Right lobe of liver (tissue), 6 donors: ENCODE measurements at places on chromosomes 2 and 18.

- DNase-seq = no peak
These were observed 69.7 kb downstream of the COBLL1 start for GRCh38 chr2:164771897-164772296.

GRCh38 chr2:65666156-65666725 is 233.8 kb upstream of the SPRED2 start:
- DNase-seq = no peak

DNA sequence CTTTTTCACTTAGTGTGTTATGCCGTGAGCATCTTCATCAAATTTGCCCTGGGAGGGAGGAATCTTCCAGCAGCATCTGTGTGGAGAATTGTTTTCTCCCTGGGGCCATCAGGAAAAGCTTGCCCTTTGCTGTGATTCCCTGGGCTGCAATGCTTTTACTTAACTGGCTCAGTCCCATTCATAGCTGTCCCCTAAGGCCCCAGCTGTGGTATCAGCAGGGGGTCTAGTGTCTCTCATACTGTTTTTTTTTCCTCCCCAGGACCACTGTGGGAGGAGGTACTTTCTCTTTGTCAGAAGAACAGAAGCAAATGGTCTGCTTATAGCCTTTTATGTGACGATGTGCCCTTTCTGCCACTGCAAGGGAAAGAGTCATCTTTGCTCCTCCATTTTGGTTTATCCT is 176.8 kb upstream of the CELF4 start:
- DNase-seq = no peak

- peak; percentile 63 for DNase-seq
These were observed 1.1 kb downstream of the MAP3K20 start for GRCh38 chr2:173076581-173077345.

- no peak for DNase-seq
These were observed 161.4 kb downstream of the ZEB2 start for GRCh38 chr2:144358374-144358964.

GRCh38 chr2:162731917-162732804 is 106.4 kb downstream of the KCNH7 start:
- DNase-seq = no peak

DNA sequence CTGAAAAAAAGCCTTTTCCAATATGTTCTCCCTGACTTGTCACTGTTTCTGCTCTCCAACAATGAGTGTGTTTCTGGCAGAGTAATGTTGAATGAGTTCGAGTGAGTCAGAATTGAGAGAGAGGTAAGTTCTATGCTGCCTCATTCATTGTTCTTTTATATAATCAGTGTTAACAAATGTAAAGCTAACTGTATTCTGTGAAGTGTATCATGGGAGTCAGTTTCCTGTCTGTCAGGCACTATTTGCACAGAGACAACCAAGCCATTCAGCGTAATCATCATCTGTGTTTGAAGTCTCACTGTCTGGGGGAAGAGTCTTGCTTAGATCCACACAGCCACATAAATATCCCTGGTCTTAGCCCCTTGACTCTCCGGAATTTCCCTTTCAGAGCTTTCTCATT is 22.0 kb upstream of the UPP2 start:
- DNase-seq = no peak
